ENCODE measurements at places on chromosomes 7 and 10.

DNA sequence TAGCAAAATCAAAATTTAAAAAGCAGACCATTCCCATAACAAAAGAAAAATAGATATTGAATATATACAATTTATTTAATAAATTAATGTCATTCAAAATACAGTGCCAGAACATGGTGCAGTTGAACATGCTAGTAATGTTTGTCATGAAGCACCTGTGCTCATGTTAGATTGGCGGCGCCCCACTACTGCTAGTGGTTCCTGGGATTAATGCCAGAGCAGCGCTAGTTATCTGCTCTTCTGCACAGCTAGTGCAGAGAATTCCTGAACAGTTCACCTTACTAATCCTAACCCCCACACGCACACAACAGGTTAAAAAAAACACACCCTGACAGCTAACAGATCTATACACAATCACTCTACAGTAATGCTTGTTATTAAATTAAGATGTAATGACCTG lies 23.4 kb downstream of the KBTBD2 start:
- no peak for DNase-seq

GRCh38 chr7:82851121-82851520 lies 311.6 kb downstream of the PCLO start:
- no peak for DNase-seq

GRCh38 chr10:119665901-119666708 lies 14.9 kb downstream of the BAG3 start:
- DNase-seq, result no peak

DNA sequence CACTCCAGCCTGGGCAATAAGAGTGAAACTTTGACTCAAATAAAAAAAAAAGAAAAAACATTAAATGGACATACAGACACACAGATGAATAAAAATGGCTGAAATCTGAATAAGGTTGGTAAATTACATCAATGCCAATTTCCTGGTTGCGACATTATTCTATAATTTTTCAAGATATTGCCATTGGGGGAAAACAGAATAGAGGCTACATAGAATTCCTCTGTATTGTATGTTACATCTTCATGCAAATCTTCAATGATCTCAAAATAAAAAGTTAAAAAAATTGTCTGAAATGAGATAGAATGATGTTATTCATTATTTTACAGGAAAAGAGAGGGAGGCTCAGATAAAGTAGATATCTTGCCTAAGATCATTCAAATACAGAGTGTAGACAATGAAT lies 234.0 kb downstream of the SDHAF3 start:
- DNase-seq, result no peak
